A172 (cell line): ENCODE measurements at places on chromosomes 4 and X. TPM values are rescaled to one million over a fixed set of nuclear protein-coding genes. Genes with fewer than 3 reads are reported as not detected.

GRCh38 chr4:185263419-185263818, 54.0 kb downstream of the SNX25 start:
- no peak for DNase-seq

- peak; percentile 57 for DNase-seq
These were observed at the start of gene ALG13 for GRCh38 chrX:111680988-111681779. Gene ALG13, plus strand, starts transcription at chrX:111681170. Its CDS starts 49 bp downstream, at chrX:111681219.

GRCh38 chr4:113478032-113478431, 283.5 kb downstream of the CAMK2D start:
- DNase-seq = no peak

DNA sequence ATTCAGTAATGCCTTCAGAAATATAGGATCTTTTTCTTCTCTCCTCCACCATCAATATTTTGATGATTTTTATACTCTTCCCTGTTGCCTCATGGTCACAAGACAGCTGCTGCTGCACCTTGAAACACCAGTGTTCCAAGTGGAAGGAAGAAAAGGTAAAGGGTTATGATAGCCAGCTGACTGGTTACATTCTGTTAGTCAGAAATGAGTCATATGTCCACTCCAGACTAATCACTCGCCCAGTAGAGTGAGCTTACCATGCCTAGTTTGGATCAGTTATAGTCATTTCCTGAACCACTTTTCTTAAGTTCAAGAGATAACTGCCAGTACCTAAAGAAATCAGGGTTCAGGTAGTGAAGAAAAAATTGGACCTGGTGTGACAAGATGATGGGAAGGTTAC, 532.3 kb upstream of the SMIM31 start:
- DNase-seq = peak; percentile 60

DNA sequence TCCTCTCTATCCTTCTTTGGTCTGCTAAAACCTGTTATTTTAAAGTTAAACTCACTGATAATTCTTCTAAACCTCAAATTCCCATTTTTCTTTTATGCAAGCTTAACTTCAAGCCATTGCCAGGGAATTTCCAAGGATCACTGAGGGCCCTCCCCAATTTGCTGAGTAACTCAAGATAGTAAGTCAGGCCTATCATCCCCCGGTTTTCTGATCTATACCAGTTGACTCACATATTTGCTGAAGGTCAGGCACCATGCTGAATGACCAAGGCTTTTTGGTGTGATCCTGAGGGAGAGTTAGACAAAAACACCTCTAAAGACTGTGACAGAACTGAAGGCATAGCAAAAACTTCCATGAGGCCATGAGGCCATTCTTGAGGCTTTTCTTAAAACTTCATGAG, 1301.9 kb downstream of the PCDH7 start:
- DNase-seq = peak; percentile 72

DNA sequence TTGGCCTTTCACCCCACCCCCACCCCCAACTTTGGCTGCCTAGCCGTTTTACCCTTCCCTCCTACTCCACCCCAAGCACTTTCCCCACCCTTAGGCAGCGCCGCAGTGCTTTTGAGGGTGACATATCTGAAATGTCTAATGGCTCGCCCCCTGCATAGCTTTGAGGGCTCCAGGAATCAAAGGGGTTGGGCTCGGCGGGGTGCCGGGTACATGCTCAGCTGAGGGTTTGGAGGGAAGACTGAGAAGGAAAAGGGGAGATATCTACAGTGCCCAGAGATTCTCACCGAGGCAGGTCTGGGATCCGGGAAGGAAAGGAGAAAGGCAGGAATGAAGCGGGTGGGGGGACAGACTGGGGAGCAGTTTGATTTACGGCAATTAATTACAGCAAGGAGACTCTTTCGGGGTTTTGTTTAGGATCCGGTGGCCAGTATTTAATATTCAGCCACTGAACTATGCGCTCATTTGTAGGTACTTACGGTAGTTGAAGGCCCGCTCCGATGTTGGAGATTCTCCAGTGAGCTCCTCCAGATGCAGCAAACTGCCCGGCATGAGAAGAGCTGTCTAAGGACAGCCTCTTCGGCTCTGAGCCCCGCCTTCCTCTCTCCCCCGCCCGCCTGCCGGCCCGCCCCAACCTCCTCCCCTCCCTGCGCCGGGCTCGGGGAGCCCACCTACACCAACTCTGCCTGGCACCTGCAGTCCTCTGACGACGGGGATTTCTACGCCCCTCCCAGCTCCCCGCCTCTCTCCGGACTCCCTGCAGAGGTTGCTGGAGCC, at the start of gene IGSF1:
TSS of gene IGSF1 (minus strand) at position 569 of the 774 bp plus-strand sequence. CDS start 2,632 bp downstream, outside the sequence.
- peak; percentile 0 for DNase-seq

DNA sequence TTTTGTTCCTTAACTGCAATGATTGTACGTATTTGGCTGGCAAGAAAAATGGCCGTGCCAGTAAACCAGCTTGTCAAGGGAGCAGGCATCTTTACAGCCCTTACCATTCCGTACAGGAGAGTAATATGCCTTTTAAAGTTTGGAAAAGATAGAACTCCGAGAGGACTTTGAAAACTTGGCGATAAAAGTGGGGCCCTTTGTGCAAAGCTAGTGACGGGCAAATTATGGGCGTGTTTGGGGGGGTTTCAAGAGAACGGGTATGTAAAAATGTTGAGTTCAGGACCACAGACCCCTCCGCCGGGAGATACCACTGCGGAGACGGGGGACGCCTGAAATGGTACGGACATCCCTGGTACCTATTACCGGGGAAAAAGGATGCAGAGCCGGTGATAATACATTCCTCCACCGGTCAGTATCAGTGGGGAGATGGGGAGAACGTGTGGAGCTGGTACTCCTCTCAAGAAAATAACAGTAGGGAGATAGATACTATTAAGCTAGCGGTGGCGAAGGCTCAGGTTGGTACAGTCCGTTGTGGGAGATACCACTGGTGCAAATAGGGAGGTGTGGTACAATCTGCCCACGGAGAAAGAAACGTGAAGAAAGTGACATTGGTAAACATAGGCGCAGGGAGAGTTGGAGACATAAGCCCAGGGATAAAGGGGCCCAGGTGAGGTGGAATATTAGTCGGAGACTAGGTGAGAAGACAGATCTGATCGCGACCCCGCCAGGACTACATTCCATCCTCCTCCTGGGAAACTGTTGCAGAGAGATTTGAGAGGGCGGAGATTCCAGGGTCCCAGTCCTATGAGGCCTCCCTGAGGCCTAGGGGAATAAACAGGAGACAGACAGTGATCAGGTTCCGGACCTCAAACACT, 14.5 kb downstream of the SPACA5 start:
- peak; percentile 64 for DNase-seq

DNA sequence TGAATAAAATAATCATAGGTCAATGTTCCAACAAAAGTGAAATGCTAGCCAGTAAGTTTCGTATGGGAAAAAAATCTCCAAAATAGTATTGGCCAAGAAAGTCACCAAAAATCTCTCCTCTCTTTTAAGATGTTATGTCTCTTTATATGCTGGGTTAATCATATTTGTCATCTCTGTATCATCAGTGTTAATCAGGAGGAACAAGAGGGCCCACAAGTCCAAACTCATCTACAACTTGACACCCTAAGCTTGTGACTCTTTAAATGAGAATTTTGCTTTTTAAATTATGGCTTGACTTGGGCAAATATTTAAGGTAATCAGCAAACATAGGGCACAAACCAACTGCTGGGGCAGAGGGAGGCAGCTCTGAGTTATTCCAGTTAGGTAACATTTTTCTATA, 75.5 kb downstream of the AMMECR1 start:
- no peak for DNase-seq

DNA sequence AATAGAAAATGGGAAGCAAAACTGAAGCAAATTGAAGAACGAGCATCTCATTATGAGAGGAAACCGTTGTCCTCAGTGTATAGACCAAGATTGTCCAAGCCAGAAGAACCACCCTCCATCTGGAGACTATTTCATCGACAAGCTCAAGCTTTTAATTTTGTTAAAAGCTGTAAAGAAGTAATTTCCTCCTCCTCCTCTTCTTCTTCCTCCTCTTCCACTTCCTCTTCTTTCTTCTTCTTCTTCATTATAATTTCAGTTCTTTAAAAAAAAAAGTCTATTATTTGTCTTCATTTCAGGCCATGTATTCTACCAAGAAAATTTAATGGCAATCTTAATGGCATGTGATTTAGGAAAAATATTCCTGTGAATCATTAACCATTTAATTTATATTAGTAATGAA, 7.6 kb downstream of the PRIMPOL start:
- no peak for DNase-seq

GRCh38 chr4:126544276-126544675, 1088.5 kb upstream of the INTU start:
- no peak for DNase-seq

DNA sequence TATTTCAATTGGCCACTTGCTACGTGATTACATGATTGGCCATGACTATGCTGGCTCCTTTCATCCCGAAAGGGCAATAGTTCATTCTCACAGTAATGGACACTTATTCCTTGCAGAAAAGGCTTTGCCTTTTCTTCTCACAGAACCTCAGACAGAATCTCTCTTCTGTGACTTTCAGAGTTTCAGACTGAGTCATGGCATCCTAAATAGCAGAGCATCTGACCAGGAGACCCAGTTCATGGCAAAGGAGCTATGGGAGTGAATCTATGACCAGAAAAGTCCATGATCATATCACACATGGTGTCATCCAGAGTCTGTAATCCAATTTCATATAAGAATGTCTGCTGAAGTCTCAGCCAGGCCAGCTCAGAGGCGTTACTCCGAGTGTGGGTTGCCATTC, 263.3 kb upstream of the CLNK start:
- DNase-seq = no peak

GRCh38 chr4:23237771-23238170, 545.0 kb downstream of the GBA3 start:
- DNase-seq = no peak

RNF175 gene
- total RNA-seq = not detected in 2 replicates

FOXO4 gene
- total RNA-seq = 0.98 and 2.4 TPM in 2 replicates

EREG gene
- 0.02 TPM in 1 of 2 replicates, not detected in the other for total RNA-seq

CENPI gene
- 15.8 and 22.2 TPM in 2 replicates for total RNA-seq

IL15 gene
- total RNA-seq = 7.8 and 8.2 TPM in 2 replicates

COL25A1 gene
- total RNA-seq = 0.12 TPM in 1 of 2 replicates, not detected in the other
